IMR-90 (cell line): ENCODE measurements at places on chromosomes 13 and 19. TPM values are rescaled to one million over a fixed set of nuclear protein-coding genes. Genes with fewer than 3 reads are reported as not detected.
A peak's percentile ranks its signal among the peaks of the same experiment; 100 is the strongest.

DNA sequence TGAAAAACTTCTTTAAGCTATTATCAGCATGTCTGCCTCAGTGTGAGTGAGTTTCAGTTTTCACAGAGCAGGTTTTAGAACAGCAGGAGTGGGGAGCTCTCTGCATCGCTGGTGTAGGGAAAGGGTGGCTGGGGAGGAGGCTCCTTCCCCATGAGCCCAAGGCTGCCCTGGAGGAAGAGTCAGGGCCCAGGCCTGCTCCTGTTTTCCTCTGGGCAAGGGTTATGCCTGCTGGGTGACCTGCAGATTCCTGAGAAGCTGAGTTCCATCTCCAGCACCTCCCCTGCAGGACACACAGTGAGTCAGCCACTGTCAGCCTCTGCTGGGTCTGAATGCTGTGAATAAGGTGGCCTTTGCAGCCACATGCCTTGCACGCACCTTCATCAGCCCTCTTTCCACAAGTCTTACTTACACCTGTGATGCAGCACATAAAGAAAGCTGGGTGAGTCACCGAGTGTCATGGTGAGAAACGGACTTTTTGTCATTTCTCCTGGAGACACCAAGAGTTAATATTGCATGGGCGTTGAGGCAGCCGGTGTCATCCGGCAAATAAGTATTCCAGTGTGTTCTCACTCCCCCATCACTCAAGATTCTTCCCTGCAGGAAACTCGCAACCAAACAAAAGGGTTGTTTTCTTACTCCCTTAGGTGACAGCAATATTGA, 186.4 kb upstream of the KL start:
- H3K4me3 ChIP-seq = no peak overlapping the region
- DNase-seq = peak; percentile 77
- H3K4me1 ChIP-seq = peaks cover 6% of the 10 kb centered on the region

DNA sequence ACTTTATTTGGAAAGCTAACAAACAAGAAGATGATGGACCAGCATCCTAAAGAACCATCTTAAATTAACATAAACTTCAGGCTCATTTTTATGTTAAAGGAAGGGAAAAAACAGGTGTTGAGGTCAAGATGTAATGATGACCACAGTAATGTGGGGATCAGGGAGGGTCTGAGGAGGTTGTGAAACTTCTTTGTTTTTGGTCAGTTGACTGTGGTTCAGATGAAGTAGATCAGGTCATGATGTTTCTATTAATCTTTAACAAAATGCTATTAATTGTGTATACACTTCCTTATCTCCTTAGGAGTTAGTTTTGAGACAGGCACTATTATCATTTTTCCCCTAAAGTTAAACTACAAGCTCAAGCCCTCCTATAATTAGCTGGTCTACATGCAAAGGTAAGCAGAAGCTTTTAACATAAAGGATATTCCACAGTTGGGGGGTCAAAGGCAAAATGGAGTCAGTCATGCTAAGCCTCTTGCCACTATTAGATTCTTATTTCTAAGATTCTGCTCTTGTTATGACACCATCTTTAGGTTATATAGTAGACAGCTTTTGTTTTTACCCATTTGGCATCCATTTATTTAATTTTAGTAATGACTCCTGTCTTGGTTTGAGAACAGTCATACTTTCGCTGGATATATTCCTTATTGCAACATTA, 800.1 kb upstream of the PCDH9 start:
- no peak overlapping the region for H3K27ac ChIP-seq
- no peak for DNase-seq
- H3K4me1 ChIP-seq = no peaks in the 10 kb centered on the region
- no peaks in the 10 kb centered on the region for H3K36me3 ChIP-seq
- H3K27me3 ChIP-seq = no peaks in the 10 kb centered on the region

- no peak overlapping the region for H3K4me3 ChIP-seq
- no peak for DNase-seq
- H3K4me1 ChIP-seq = no peaks in the 10 kb centered on the region
- no peak overlapping the region for H3K27ac ChIP-seq
- no peaks in the 10 kb centered on the region for H3K27me3 ChIP-seq
Measured at GRCh38 chr19:14102756-14103155, 12.2 kb upstream of the SAMD1 start.

DNA sequence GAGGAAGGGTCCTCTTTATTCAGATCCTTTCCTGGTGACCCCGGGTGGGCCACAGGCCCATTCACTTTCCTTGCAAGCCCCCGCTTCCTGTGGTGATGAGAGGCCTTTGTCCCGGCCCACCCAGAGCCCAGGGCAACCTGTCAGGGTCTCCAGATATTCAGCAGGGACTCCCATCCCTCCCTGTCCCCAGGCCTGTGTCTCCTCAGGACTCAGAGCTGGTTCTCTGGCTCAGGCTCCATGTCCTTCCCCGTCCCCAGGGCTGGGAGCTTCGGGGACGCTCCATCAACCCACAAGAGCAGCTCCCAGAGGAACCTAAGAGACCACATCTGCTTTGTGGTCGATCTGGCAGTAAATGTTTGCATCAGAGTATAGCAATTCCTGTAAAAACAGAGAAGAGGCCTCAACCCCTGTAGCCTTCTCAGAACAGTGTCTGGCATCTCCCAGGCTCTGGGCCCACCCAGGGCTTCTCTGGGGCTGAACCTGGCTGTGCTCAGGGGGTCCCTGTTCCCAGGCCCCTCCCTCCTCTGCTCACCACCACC, 7.8 kb downstream of the CEACAM4 start:
- no peak overlapping the region for H3K27ac ChIP-seq
- no peak overlapping the region for H3K4me3 ChIP-seq
- no peak for DNase-seq
- H3K27me3 ChIP-seq = no peaks in the 10 kb centered on the region

DNA sequence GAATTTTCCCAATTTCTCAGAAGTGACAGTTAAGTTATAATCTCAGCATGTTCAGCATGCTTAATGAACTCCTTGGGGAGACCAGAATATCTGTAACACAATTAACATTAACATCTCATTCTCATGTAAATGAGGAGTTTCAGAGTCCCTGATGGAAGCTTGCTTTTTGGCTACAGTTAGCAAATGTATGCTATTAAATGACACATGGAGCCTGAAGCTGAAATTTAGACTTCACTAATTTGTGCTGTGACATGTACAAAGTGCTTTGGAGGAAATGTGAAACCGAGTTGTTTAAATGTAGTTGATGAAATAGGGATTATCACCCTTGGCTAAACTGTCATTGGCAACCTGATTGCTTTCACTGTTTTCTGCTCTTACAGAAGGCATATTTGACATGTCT, 2265.1 kb upstream of the PCDH20 start:
- no peak for DNase-seq
- H3K36me3 ChIP-seq = no peaks in the 10 kb centered on the region
- H3K4me3 ChIP-seq = no peak overlapping the region

DNA sequence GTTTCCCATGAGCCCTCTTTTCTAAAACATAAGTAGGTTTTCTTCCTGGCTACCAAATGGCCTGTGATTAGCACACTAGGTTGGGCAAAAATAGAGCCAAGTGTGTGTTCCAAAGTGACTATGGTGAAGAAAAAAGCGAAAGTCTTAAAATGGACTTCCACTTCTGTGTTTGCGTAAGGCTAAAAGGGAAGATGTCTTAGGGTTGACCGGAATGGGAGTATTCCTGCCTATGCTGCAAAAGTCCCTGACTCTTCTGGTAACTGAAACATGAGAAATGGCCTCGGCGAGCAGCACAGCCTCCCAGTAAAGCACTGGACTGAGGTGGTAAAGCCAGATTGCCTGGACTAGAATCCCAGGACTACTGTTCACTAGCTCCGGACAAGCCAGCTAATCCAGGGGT, 2.4 kb upstream of the FPR1 start:
- no peak for DNase-seq
- H3K27ac ChIP-seq = no peak overlapping the region

The LMTK3 gene
- 0.18 TPM in 1 of 2 replicates, not detected in the other for total RNA-seq

The WDR88 gene
- total RNA-seq = not detected in 2 replicates

GRCh38 chr19:7602935-7603497, 7.4 kb downstream of the CAMSAP3 start:
- no peaks in the 10 kb centered on the region for H3K4me1 ChIP-seq
- H3K4me3 ChIP-seq = no peak overlapping the region
- DNase-seq = no peak
- H3K27ac ChIP-seq = no peak overlapping the region
- peaks cover 9% of the 10 kb centered on the region; the same call in 1 of the 2 replicates for H3K27me3 ChIP-seq

DNA sequence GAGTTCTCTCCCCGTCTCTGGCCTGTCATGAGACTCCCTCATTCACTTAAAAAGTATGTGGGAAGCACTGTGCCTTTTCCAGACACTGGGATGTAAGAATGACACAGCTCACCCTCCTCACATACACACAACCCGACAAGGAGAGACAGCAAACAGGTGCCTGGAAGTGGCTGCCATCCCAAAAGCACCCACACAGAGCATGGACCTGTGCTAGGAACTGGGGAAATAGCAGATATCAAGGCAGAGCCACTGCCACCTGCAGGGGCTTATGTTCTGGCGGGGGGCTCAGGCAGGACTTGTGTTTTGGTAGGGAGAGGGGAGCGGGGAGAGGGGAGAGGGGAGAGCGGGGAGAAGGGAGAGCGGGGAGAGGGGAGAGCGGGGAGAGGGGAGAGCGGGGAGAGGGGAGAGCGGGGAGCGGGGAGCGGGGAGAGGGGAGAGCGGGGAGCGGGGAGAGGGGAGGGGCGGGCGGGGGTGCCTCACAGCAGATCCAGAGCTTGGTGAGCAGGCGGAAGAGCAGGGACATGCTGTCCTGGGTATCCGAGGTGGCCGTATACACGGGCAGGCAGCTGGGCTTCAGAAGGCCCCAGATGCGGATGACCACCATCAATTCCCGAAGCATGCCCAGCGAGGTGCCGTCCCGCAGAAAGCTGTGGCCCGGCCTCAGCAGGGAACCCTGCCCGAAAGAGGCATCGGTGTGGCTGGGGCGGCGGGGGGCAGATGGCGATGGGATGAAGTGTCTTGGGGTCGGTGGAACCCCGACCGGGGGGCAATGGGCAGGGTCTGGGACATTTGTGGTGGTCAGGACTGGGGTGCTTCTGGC, 12.2 kb downstream of the CFD start:
- H3K4me3 ChIP-seq = no peak overlapping the region
- H3K36me3 ChIP-seq = peaks cover 39% of the 10 kb centered on the region
- H3K4me1 ChIP-seq = peaks cover 22% of the 10 kb centered on the region
- no peaks in the 10 kb centered on the region for H3K27me3 ChIP-seq

GRCh38 chr19:10998666-10999065, 37.8 kb downstream of the SMARCA4 start:
- H3K27ac ChIP-seq = no peak overlapping the region
- peaks cover 65% of the 10 kb centered on the region for H3K36me3 ChIP-seq
- no peak overlapping the region for H3K4me3 ChIP-seq
- no peaks in the 10 kb centered on the region for H3K27me3 ChIP-seq
- no peak for DNase-seq

The RDH8 gene
- 0.18 TPM in 1 of 2 replicates, not detected in the other for total RNA-seq
